Stimulated activated CD8-positive, alpha-beta memory T cell treated with anti-CD3 and anti-CD28 coated beads, Interleukin-4, amount 100 ng/mL, for 1 hour (primary cell): ENCODE measurements at places on chromosomes 12 and 14.

DNA sequence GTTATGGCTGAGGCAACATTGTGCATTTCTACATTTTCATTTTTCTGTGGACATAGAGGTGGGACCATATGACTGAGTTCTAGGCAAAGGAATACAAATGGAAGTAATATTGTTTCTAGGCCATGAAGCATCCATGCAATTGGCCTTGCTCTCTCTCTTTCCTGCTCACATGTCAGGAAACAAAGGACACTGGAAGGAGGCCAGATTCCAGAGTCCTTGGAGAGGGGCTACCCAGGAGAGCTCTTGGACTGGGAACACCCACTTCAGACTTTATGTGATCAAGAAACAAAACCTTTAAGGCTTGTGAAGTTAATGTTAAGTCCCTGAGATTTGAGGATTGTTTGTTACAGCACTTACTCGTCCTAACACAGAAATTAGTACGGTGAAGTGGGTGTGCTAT, 32.8 kb downstream of the PDZRN4 start:
- no peak for DNase-seq

GRCh38 chr12:97639702-97640101, 177.1 kb downstream of the RMST start:
- no peak for DNase-seq

- no peak for DNase-seq
These were observed 79.3 kb upstream of the C12orf71 start for GRCh38 chr12:27161458-27162228.

DNA sequence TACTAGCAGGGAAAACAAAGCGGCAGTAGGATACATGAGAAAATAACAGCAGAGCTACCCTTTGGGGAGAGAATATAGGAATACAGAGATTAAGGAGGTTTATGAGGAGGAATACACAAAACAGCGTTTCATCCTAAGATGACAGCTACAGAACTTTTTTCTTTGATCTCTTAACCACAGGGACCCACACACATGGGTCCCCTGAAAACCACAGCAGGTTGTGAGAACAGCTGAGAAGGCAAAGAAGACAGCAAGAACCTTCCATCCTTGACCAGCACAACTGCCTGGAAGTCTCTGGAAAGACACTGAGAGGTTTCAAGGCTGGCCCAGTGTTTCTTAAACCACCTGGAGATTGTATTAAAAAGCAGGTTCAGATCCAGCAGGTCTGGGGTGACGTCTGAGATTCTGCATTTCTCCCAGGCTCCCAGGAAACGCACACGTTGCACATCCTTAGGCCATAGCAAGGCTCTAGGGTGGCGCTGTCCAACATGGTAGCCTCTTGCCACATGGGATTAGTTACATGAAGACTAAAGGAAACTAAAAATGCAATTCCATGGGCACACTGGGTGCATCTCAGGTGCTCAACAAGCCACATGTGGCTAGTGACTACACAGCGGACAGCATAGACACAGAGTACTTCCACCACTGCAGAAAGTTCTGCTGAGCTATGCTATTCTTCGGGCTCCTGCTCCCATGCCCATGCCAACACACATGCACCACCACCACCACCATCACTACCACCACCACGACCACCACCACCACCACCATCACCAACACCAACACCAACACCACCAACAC, 92.3 kb downstream of the FOXN3 start:
- DNase-seq: no peak

- DNase-seq: no peak
These were observed 105.7 kb upstream of the C14orf180 start for GRCh38 chr14:104473649-104474494.

DNA sequence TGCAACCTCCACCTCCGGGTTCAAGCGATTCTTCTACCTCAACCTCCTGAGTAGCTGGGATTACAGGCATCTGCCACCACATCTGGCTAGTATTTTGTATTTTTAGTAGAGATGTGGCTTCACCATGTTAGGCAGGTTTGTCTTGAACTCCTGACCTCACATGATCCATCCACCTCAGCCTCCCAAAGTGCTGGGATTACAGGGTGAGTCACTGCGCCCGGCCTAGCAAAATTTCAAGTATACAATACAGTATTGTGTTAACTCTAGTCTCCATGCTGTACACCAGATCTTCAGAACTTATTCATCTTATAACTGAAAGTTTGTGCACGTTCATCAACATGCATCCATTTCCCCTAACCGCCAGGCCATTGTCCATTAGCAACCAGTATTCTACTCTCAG, 115.1 kb upstream of the MDGA2 start:
- no peak for DNase-seq

GRCh38 chr12:65666876-65667275, 157.4 kb upstream of the HMGA2 start:
- no peak for DNase-seq
